ENCODE measurements at places on chromosomes 6 and 20.

DNA sequence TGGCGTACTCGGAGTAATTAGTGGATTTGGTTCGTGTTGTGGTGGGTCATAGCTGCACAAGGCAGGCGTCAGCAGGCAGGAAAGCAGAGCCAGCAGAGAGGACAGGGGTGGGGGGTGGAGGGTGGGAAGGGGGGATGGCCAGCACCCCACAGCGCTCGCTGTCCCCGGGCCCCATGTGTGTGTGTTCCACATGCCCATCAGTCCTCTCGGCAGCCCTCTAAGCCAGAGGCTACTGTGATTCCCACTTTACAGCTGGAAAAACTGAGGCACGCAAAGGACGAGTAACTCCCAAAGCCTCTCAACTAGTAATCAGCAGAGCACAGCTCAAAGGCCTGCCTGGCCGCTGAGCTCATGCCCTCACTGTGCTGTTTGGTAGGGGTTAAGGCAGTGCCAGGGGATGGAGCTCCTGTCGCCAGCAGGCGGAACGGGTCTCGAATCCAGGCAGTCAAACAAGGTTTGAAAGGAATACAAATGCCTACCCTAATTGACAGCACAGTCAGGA, 175.2 kb downstream of the ZDHHC14 start:
- no peak for DNase-seq

DNA sequence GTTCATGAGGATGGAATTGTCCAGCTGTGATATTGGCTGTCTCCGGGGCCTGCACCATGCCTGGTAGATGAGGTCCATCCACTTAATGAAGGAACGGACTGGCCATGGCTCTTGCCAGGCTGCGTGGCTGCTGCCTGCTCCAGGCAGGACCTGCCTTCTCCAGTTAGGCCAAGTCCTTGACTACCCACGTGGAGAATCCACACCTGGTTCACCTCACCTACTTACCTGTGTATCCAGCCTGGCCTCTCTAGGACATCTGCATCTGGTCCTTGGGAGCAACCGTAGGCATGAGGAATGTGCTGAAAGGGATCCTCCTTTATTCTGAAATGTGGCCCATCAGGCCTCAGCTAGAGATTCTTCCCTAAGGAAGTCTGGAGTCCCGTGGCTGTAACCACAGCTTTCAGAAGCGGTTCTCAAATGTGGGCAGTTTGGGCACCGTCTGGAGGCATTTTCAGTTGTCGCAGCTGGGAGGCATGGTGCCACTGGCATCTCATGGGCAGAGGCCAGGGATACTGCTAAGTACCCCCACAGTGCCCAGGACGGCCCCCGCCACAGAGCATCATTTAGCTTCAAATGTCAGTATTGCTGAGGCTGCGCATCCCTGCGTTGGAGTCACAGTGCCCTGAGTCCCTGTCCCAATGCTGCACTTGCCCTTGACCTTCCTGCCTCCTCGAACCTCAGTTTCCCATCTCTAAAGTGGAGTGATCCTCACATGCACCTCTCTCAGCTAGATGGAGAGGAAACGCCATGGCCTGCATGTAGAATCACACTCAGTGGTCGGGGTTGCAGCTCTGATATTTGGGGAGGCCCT, 67.5 kb downstream of the PHACTR3 start:
- no peak for DNase-seq

GRCh38 chr6:148455674-148456558, 113.3 kb downstream of the SASH1 start:
- DNase-seq: no peak

GRCh38 chr6:22435151-22435550, 134.2 kb upstream of the HDGFL1 start:
- no peak for DNase-seq

GRCh38 chr20:46975976-46976375, 81.3 kb downstream of the EYA2 start:
- no peak for DNase-seq

DNA sequence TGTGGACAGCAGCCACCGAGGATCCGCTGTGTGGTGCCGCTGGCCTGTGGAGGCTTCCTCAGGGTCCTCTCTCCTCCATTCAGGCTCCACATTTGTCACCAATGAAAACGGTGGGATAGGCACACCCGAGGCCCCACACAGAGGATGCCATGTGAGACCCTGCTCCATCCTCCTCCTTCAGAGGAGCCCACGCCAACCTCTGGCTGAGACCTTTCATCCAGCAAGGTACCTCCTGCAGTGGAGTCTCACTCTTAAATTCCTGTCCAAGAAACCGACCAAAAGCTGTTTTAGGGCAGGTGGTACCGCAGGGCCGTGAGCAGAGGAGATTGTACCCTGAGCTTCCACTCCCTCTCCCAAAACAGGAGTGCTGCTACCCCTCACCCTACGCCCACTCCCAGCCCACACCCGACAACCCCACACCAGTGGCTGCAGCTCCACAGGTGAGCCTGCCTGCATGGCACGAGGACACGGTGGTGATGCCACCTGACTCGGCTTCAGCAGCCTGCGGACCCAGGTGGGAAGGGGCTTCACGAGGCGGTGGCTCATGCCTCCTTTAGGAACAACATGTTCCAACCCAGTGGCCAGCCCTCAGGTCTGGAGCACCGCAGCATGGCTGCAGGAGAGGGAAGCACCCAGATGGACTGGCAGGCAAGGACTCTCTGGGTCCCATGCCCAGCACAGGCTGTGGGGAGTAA, 237.6 kb upstream of the AFDN start:
- no peak for DNase-seq

GRCh38 chr20:49568278-49569151, 578 bp upstream of the PTGIS start:
- DNase-seq: peak; percentile 21

GRCh38 chr6:157253699-157254098, 69.6 kb downstream of the TMEM242 start:
- no peak for DNase-seq

DNA sequence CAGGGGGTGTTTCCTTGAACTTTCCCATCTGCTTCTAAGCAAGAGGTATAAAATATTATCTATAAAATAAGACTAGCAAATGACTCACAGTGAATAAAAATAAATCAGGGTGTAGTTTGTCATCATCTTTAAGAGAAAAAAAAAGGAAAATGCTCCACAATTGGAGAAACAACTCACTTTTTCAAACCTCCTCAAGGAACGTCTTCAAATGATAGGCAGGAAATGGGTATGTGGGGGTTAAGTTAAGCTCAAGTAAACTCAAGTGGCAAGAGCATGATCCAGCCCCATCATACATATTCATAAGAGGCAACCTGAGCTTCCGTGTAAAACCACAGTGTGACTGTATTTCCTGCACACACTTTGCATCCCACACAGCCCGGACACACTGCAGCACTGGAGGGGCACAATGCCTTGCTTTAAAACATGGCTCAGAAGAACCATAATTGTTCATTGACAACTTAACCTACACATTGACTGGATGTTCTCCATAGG, 58.5 kb upstream of the CEP85L start:
- peak; percentile 88 for DNase-seq

- DNase-seq: no peak
Measured at GRCh38 chr6:109918227-109918626, 59.9 kb upstream of the GPR6 start.

DNA sequence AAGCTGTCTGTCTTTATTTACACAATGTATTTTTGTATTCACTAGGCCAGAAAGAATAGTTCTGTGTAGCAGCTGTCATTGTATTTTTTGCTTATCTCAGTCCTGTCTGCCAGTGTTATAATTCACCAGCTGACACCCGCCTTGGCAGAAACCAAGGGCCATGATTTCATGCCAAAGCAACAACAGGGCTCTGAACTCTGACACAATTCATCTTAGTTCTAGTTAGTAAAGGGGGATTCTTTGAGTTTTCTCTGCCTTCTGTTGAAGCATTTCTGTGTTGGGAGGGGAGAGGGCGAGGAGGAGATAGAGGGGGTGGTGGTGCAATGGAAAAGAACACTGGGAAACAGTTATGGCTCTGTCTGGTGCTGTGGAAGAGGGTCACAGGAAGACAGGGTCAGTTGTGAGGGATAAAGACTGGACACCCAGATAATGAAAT, 684.6 kb upstream of the MARCKS start:
- no peak for DNase-seq

DNA sequence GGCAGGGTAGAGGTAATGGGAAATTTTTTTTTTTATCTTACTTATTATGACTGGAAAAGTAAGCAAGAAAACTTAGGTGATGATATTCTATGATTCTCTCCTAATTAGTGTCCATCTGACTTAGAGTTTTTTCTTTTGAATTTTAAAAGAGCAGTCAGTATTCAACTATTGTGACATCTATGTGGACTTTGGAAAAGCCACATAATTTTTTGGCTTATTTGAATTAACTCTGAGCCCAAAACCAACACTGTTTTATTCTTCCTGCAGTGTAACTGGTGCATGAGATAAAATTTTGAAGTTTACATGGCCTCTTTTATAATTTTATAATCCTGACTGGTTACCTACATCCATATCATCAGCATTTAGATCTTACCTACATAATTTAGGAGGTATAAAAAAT, 619.7 kb downstream of the EPM2A start:
- DNase-seq: no peak

- DNase-seq: no peak
Measured at GRCh38 chr6:48813836-48814235, 649.2 kb downstream of the MMUT start.

Measured in fibroblast of upper back skin (primary cell).